HFF-Myc (cell line): ENCODE measurements at places on chromosomes 7 and 10.

DNA sequence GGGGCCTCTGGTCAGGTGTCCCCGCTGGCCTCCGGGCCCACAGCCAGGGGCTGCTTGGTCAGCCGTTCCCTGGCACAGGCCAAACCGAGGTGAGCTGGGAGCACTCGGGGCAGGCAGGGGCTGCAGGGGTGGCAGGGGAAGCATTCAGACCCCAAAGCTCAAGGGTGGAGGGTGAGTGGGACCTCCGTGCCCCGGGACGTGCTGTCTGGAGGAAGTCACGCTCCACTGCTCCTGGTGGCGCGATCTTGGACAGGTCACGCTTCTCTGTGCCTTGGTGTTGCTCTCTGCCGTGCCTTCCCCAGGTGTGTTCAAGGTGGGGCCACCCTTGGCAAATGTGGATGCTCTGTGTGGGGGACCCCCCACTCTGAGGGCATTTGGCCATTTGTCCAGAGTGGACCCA is 24.6 kb upstream of the ELFN1 start:
- DNase-seq: no peak

GRCh38 chr10:118171861-118172260 is 125.1 kb upstream of the RAB11FIP2 start:
- no peak for DNase-seq

- DNase-seq: no peak
Observed at GRCh38 chr10:42609872-42610271, 28.5 kb downstream of the ZNF33B start.

DNA sequence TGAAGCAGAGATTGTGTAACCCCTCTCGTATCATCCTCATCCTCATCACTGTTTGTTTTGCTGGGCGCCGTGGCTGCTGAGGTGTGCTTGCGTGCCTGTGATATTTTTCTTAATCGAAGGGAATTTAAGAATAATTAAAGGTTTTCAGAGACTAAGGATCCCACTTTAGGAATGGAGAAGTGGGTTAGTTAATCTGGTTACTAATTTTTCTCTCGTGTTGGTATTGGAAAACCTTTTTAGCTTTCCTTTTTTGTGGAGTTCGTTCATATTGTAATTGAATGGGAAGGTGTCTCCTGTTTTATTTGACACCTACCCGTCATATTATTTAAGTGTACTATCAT is 1.3 kb downstream of the UBN2 start:
- no peak for DNase-seq

DNA sequence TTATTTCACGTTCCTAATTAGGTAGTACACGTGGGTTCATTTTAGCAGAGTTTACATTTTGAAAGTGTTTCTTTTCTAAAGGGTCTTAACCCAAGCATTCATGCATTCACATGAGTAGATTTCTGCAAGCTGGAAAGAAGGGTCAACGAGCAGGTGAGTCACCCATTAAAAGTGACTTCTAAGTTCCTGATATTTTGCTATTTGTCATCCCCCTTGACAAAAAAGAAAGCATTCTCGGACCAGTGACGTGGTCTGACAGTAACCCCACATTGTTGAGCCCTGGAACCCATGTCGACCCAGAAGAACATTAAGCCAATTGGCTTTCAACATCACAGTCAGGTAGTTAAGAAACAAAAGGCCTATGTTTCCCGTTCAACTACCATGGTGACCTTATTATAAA is 49.6 kb downstream of the ABCB5 start:
- DNase-seq: no peak

GRCh38 chr7:16498122-16498521 is 28.5 kb upstream of the LRRC72 start:
- DNase-seq: no peak

DNA sequence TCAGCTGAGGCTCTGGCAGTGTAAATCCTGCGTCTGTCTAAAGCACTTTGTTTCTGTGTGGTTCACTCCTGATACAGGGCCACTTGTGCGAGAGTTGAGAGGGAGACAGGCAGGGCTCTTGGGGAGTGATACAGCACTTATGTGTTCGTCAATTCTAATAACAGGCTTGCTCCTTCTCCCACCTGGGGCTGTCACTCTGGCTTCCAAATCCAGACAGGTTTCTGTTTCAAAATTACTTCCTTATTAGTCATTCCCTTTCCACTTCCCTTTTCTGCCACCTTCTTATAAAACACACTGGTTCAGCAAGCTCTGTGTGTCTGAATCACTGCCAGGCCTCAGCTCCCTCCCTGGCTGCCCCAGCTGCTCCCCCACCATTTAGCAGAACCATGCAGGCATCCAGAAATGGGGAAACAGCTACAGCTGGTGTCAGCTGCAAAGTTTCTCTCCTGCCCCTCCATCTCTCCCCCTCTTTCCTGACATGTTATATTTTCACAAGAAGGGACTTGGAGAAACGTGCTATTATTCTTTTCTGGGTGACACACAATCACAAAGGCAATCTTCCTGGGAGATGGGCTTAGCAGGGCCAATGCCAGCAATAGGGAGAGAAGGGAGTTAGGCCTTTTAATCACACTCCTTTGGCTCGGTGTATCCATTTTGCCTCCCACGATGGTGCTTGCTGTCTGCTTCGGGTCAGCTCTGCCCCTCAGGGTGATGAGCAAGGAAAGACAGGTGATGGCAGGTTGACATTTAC is 58.4 kb upstream of the ZNRF2 start:
- DNase-seq: no peak

- no peak for DNase-seq
Observed at GRCh38 chr7:134842062-134842461, 62.6 kb downstream of the CALD1 start.

DNA sequence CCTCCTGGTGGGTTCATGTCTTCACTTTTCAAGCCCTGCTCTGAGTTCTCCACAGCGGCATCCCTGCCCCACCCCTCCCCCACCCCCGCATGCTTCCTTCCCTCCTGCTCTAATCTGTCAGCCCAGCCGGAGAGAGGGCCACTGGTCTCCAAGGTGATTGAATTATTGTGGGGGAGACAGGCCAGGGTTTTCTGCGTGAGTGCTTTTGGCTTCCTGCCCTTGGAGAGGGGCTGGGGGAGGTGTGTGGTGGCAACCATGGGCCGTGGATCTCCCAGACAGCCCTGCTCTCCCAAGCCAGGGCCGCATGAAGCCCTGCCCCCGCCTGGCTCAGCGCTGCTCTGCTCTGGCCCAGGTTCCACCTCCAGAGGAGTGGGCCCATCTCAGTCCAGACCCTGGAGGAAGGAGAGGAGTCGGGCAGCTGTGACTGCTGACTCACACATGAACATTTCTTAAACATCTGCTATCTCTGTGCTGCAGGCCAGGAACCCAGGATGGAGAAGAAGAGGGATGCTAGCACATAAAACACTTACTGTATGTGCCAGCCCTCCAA is 109.9 kb downstream of the ZMIZ1 start:
- DNase-seq: peak; percentile 82

DNA sequence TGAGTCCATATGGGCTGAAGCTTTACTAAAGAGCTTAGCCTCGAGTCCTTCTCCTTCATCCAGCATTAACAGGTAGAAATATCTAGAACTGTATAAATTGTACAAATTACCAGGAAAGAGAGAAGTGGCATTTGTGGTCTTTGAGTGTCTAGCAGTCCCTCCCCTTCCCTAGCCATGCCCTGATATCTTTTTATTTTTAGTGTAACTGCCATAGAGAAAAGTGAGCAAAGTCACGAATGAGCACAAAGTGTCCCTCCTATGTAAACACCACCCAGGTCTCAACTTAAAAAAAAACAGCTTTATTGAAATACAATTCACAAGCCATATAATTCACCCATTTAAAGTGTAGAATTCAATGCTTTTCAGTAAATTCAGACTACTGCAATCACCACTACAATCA is 339.0 kb upstream of the ZMIZ1 start:
- DNase-seq: no peak

DNA sequence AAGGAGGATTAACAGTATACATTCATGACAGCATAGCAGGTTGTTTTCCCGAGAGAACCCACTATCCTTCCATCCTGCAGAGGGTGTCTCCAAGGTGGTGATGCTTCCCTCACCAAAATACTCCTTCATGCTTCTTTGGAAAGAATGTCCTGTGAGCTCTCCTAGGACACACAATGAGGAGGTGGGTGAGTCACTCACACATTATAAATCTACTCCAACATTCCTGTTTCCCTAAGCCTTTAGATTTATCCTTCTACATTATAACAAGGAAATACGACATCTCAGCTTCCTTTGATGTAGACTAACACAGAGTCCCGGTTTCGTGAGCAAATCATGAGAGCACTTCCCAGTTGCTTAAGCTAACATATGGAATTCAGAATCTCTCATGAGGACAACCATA is 689.7 kb upstream of the CELF2 start:
- DNase-seq: no peak

- no peak for DNase-seq
Observed at GRCh38 chr7:106257752-106258151, 27.0 kb downstream of the NAMPT start.

DNA sequence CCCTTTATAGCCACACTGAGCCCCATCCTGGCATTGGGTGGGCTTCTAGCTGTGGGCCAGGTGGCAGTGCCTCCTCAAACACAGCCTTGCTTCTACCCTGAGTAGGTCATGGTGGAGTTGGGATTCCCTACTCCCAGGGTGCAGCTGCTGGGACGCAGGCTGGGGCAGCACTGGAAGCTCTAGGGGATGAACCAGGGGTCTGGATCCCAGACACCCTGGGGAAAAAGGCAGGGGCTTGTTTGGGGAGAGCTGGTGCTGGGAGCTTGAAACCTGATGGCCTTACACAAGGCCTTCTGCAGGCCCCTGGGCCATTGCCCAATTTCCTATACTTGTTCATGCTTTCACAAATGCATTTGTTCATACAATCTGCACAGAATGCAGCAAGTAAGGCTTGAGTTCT is 103.7 kb upstream of the CTBP2 start:
- DNase-seq: no peak

DNA sequence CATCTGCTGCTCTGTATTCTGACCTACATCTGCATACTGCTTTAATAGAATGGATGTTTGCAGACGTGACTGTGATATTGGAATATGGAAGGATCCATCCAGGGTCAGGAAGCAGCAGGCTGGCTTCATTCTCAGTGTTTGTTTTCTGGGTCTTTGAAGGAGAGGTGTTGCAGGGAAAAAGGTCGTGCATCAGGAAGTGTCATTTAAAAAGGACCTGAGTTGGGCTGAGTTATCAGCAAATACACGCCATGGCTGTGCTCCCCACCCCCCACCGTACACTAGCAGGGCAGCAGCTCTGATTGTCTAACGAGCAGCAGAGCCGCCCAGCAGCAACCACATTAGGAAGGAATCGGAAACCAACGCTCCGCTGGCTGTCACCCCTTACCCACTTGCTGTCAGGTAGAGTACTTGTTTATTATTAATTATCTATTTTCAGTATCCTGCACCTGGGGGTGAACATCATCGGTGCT is 63.1 kb upstream of the STEAP1B start:
- DNase-seq: no peak

DNA sequence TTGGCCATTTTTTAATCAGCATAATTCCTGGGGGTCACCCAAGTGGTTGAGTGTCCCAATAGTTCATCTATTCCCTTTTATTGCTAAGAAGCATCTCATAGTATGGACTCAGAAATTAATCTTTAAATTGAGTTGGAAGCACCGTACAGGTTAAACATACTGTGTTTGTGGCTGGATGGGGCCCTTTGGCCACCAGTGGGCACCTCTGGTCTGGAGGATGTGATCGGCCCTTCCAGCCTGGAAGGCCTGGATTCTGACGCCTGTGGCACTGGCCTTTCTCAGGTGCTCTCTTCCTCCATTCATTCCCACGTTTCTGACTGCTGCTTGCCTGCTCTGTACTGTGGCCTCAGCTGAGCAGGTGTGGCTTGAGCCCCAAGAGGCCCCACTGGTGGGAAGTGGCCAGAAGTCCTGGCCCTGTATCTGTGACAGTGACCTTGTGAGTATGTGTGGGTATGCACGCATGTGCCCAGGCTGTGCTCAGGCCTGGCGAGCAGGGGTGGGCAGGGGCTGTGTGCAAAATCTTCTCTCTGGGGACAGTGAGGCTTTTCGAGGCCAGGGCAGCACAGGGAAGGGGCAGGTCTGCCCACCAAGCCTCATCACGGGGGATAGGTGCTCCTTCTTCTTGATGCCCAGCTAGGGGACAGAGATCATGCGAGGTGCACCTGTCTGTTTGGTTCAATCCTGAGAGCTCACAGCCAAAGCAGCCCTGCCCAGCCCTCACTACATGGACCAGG is 30.1 kb downstream of the LDB3 start:
- DNase-seq: no peak

- no peak for DNase-seq
Observed at GRCh38 chr7:102294589-102294988, 7.9 kb downstream of the SH2B2 start.

DNA sequence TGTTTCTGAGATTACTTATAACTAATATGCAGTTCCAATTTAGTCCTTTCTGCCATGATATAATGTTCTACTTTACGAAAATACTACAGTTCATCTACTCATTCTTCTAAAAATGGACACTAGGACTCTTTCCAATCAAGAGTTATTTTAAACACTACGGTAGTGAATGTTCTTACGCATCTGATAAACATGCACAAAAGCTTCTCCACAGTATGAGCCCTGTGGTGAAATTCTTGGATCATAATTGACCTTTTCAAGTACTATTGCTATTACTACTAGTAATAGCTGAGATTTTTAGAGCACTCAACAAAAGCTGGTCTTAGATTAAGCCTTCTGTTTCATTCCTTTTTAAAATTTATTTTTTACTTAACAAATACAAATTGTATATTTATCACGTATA is 106.4 kb downstream of the CH25H start:
- DNase-seq: no peak

DNA sequence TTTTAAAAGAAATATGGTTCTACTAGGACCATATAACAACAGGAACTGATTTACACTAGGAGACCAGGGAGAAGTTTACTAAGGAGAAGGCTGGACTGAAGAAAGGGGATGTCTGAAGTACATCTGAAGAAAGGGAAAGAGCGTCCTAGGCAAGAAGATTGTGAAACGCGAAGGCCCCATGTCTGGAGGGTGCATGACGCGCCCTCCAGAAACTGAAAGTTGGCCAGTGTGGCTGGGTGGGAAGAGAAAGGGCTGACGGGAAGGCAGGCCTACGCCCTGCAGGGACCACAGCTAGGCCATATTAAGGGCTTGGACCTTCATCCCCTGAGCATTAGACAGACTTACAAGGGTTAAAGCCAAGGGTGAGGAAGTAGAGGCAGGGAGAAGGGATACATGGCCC is 158.0 kb downstream of the TRIL start:
- no peak for DNase-seq
